Vagina (tissue), 2 donors: ENCODE measurements at places on chromosomes 3 and 15. TPM values are rescaled to one million over a fixed set of nuclear protein-coding genes. Genes with fewer than 3 reads are reported as not detected.
A peak's percentile ranks its signal among the peaks of the same experiment; 100 is the strongest.

GRCh38 chr3:171984883-171985282 lies 54.5 kb upstream of the FNDC3B start:
- H3K27me3 ChIP-seq, result no peaks in the 10 kb centered on the region
- peaks cover 15% of the 10 kb centered on the region for H3K4me1 ChIP-seq
- no peaks in the 10 kb centered on the region for H3K36me3 ChIP-seq
- H3K27ac ChIP-seq, result no peak overlapping the region
- H3K4me3 ChIP-seq, result no peak overlapping the region

DNA sequence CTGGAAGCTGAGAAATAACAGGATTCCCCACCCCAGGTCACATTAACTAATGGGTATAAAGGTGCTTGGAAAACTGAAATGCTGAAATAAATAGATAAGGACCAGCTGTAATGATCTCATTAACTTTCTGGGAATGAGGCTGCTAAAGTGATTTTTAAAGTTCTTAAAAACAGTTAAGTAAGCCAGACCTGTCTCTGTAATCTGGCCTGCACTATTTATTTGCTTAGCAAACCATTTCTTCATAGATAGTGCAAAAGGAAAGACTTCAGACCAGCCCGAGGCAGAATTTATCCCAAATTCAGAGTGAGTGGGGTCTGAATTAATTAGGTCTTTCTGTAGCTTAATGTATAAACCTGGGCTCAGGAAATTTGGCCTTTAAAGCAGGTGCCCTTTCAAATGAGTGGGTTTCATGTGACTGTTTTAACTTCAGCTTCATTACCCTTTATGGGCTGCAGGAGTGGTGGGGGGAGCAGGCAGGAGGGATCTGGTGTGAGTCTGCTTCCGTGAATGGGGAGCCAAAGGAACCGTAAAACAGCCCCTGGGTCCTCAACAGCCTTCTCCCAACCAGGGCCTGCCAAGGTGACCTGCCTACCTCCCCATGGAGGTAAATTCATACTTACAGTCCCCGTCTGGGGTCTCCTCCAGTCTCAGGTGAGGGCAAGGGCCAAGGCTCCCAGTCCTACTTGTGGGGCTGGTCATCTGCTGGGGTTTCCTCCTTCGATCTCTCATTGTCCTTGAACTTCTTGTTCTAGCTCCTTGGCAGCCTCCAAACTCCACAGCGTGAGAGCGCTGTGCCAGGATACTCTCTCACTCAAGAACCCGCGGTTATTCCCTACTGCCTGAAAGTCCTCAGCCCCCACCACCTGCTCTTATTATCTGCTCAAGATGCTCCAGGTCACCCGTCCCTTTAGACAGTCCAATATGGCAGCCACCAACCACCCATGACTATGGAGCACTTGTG lies 31.2 kb downstream of the MAGEF1 start:
- no peak overlapping the region for H3K4me3 ChIP-seq
- no peak overlapping the region for H3K27ac ChIP-seq
- peaks cover 15% of the 10 kb centered on the region for H3K4me1 ChIP-seq
- no peaks in the 10 kb centered on the region for H3K36me3 ChIP-seq
- no peaks in the 10 kb centered on the region for H3K27me3 ChIP-seq

DNA sequence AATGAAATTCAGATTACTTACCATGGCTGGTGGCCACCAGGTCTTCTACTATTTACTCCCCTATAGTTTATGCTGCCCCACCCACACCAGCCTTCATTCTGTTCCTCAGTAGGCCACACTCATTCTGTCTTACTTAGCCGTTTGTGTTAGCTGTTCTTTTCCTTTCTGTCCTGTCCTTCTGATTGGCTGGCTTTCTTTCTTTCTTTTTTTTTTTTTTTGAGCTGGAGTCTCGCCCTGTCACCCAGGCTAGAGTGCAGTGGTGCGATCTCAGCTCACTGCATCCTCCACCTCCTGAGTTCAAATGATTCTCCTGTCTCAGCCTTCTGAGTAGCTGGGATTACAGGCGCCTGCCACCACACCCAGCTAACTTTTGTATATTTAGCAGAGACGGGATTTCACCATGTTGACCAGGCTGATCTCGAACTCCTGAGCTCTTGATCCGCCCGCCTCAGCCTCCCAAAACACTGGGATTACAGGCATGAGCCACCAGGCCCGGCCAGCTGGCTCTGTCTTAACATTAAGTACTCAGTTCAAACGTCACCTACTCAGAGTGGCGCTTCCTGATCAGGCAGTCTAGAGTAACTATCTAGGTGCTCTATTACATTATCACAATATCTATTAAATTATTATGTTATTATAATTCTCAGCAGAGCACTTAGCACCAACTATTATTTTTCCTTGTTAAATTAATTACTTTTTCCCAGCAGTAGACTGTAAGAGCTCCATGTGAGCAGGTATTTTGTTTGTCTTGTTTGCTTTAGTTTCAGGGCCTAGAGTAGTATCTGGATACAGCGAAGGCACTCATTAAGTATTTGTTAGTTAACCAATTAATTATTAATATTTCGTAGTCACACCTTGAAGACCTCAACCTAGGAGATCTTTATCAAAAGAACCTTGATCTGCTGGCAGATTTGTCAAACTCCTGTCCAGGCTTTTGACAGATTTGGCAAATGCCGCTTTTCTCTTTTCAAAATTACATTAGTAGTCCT lies 6.4 kb downstream of the CMSS1 start:
- no peak for DNase-seq
- H3K4me3 ChIP-seq, result no peak overlapping the region
- no peaks in the 10 kb centered on the region for H3K36me3 ChIP-seq
- no peak overlapping the region for H3K27ac ChIP-seq
- H3K4me1 ChIP-seq, result peaks cover 7% of the 10 kb centered on the region
- no peaks in the 10 kb centered on the region for H3K27me3 ChIP-seq

- H3K4me3 ChIP-seq, result no peak overlapping the region
- DNase-seq, result no peak
- H3K4me1 ChIP-seq, result no peaks in the 10 kb centered on the region
- H3K27ac ChIP-seq, result no peak overlapping the region
- H3K27me3 ChIP-seq, result no peaks in the 10 kb centered on the region
Observed at GRCh38 chr3:19539518-19540392, 391.4 kb downstream of the KCNH8 start.

DNA sequence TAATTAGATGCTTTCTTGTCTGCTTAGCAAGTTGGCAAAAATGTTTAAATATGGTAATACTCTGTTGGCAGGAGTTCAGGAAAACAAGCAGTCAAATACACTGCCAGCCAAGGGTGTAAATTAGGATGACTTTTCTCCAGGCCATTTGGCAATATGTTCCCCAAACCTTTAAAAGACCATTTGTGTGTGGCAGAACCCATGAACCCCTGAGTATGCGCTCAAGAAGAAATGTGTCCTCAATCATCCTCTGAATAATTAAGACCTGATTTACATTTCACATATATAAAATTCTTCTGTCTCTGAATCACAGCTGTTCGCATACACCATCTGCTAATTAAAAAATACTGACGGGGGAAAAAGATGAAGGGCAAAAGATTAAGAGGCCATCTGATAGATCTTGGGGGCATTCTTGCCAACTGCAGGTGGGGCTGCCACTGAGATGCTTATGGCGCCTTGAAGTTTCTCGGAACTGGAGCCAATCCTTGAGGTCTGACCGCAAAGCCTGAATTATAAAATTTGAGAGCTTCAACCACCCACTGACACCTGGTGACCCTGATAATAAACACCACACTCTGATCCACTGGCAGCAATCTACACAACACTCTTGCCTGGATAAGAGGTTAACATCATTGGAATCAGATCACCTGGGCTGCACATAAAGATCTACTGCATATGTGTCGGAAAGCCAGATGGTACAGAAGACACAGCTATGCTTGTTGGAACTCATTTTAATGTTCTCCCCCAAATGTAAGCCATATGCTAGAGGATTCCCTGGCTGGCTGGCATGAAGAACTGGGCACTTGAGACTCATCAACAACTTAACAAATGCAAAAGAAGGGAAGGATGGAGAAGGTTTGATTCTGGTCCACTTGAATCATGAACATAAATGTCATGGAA lies 190.6 kb downstream of the OSBPL10 start:
- no peaks in the 10 kb centered on the region for H3K27me3 ChIP-seq
- no peak overlapping the region for H3K4me3 ChIP-seq
- H3K36me3 ChIP-seq, result no peaks in the 10 kb centered on the region

DNA sequence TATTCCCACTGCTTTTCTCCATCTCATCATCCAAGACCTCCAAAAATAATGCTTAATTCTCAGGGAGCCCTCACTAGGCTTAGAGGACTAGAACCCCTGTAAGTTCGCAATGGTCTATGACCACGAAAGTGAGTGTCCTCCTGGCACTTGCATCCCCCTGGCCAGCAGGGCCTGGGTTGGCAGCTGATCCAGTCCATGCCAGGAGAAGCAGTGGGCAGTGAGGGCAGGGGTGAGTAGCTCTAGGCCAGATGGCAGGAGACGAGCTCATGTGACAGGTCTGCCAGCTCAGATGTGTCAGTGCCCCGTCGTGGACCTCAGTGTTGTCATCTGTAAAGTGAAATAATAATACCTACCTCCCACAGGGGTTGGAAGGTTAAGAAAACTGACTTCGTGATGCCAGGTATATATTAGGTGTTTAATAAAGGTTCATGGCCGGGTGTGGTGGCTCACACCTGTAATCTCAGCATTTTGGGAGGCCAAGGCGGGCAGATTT lies 11.1 kb downstream of the GP5 start:
- no peaks in the 10 kb centered on the region for H3K27me3 ChIP-seq
- H3K36me3 ChIP-seq, result no peaks in the 10 kb centered on the region
- H3K27ac ChIP-seq, result no peak overlapping the region
- no peak for DNase-seq
- H3K4me3 ChIP-seq, result no peak overlapping the region
- no peaks in the 10 kb centered on the region for H3K4me1 ChIP-seq

DNA sequence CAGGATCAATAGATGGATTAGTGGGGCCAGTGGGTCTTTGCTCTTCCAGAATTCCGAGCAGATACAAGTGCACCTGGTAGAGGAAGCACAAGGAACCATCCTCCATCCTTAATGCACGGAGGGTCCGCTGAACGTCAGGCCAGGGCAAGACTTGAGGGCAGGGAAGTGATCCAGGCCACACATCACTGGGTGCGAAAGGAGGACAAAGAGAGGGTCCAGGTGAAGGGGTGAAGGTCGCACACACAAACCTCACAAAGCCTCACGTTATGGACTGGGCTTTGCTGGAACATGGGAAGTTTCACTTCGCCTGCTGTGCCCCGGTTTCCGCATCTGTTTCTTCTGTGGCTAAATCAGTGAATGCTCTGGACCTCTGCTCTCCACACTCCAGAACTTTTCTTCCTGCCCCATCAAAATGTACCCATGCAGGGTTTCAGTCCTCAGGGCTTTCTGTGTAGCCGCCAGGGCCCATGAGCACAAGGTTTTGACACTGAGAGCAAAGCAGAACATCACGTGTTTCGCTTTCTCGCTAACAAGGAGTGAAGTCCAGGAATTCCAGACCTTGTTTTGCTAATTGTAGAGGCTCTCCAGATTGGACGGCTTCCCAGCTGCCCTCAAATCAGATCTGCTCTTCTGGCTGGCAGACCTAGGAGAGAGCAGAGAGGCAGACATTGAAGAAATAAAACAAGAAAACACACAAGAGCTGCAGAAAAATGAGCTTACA lies 56.3 kb downstream of the KLF15 start:
- no peak for DNase-seq
- no peak overlapping the region for H3K4me3 ChIP-seq
- no peaks in the 10 kb centered on the region for H3K27me3 ChIP-seq
- H3K4me1 ChIP-seq, result no peaks in the 10 kb centered on the region
- no peak overlapping the region for H3K27ac ChIP-seq

DNA sequence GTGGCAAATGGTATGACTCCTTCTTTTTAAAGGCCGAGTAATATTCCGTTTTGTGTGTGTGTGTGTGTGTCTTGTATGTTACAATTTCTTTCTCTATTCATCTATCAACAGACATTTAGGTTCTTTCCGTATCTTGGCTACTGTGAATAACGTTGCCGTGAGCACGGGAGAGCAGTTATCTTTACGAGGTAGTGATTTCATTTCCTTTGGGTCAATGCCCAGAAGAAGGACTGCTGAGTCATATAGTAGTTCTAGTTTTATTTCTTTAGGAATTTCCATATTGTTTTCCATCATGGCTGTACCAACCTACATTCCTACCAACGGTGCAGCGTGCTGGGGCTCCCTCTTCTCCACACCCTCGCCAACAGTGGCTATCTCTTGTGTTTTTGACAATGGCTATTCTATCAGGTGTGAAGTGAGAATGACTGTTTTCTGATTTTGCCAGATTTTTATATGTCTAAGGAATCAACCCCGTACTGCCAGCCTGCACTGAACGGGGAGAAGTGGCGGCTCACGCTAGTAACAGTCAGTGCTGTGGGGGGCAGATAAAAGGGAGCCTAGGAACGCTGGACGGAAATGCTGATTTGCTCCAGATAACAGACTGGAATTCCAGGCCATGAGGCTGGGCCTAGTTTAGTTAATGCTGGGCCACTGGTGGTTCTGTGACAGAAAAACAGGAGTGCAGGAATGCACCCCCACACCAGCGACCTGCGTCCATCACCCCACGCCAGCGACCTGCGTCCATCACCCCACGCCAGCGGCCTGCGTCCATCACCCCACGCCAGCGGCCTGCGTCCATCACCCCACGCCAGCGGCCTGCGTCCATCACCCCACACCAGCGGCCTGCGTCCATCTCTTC lies 168.1 kb downstream of the XXYLT1 start:
- no peak overlapping the region for H3K4me3 ChIP-seq
- no peaks in the 10 kb centered on the region for H3K27me3 ChIP-seq
- DNase-seq, result no peak
- no peaks in the 10 kb centered on the region for H3K36me3 ChIP-seq
- H3K4me1 ChIP-seq, result peaks cover 45% of the 10 kb centered on the region

DNA sequence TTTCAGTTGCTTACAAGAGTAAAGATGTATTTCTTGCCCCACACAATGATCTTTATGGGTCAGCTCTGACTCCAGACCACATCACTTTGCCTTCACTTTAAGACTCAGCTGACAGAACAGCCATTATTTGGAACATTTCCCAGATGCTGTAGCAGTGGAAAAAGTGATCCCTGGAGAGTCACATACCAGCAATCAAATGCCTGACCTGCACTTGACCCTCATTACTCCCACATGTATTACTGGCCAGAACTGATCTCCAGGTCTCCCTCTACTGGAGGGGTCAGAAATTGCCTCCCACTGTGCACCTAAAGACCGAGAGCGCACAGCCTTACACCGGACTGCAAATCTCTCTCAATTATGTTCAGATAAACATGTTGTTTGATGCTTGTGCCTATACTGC lies 88.6 kb upstream of the ZNF385D start:
- no peaks in the 10 kb centered on the region for H3K36me3 ChIP-seq
- no peak overlapping the region for H3K27ac ChIP-seq
- no peak overlapping the region for H3K4me3 ChIP-seq

DNA sequence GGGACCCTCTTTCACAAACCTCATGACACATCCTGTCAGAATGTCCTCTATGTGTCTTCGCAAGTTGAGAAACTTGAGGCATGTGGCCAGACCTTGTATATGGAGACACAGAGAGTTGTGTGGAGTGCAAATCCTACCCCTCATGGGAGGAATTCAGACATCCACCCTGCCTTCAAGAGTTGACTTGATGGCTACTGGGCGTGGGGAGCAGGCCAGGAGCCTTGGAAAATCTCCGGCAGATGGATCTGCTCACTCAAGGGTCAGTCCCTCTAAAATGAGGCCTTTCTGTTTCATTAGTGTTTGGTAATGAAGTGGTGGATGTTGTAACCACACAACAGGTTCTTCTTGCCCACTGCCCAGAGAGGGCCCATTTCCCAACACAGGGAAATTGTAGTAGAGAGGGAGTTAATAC lies 79.0 kb downstream of the ASB7 start:
- H3K27me3 ChIP-seq, result no peaks in the 10 kb centered on the region
- no peak overlapping the region for H3K4me3 ChIP-seq
- DNase-seq, result peak; percentile 89
- H3K27ac ChIP-seq, result no peak overlapping the region

Gene CPB1
- total RNA-seq, result 1.7 TPM

Gene CIP2A
- total RNA-seq, result 6.9 TPM

Gene STRA6
- 0.98 TPM for total RNA-seq

Gene CYP1A2
- not detected for total RNA-seq
